GF-D8 (cell line): ENCODE measurements at places on chromosomes 1 and 21.

DNA sequence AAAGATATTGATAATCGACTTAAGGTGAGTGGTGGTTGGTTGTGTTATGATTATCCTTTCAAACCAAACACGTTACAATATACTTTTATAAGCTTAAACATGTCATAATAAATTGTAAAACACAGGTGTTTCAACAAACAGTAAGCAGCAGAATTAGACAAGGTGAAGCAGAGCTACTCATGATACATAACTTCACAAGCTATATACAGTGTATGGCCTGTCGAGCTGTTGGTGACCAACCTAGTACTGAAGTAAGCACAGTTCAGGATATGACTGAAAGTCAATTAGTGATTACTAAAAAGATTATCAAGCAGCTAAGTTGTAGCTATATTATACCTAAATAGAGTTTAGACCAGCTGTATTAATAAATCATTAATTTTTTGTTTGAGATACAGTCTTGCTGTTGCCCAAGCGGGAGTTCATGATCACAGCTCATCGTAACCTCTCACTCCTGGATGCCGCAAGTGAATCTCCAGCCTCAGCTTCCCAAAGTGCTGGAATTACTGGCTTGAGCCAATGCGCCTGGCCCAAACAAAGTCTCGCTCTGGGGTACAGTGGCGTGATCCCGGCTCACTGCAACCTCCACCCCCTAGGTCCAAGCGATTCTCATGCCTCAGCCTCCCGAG is 148.1 kb downstream of the EIF4G3 start:
- no peak for DNase-seq

DNA sequence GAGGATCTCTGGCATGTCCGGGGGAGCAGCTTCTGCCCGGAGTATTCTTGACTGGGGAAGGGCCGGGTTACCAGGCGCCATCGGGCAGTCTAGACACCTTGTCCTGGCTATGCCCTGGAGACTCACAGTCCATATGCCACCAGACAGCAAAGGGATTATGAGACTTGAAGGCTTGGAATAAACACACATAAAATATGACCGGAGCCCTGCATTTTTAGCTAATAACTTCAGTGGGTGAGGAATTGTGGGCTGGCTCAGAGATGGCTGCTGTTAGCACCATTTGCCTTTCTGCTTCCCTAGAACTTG is 15.5 kb downstream of the NTPCR start:
- DNase-seq = no peak

GRCh38 chr1:116762781-116763115 is 8.5 kb downstream of the CD2 start:
- DNase-seq = no peak

DNA sequence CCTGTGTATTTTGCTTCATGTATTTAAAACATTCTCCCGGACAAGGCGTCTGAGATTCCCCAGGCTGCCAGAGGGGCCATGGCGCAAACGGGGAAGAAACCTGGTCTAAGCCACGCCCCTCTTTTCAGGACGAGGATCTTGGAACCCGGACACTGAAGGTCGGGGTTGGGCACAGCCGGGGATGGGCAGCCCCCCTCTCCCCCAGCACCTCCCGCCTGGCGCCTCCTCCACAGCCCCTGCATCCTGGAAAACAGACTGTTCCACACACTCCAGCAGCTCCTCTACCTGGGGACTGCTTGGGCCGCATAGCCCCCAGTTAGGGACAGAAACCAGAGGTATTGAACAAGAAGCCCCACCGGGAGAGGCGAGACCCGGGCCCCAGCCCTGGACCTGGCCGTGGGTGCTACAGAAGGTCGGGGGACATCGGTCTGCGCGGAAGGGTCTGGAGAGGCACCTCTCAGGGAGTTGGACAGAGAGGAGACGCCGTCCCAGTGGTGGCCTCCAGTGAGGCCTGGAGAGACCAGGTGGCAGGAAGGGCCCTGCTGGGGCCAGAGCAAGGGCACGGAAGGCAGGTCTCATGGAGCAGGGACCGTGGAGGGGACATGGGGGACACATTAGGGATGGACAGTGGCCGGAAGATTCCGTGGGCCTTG is 5.4 kb downstream of the TP73 start:
- no peak for DNase-seq

DNA sequence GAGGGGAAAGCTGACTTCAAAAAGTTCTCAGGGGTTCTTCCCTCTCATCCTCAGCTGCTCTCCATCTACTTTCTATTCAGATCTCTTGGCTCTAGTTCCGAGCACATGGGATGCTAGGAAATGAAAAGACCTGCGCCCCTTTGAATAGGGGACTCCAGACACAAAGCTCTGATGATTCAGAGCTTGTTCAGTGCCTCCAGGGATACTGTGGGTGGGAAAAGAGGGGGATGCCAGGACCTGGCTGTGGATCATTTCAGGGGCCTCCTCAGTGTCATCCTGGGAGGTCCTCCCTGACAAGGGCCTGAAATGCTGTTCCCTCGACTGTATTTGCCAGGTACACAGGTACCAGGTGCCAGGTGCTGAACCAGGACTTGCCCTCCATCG is 943 bp upstream of the KIAA0040 start:
- DNase-seq = no peak

- no peak for DNase-seq
These were observed 177.7 kb upstream of the GORAB start for GRCh38 chr1:170354246-170354645.

DNA sequence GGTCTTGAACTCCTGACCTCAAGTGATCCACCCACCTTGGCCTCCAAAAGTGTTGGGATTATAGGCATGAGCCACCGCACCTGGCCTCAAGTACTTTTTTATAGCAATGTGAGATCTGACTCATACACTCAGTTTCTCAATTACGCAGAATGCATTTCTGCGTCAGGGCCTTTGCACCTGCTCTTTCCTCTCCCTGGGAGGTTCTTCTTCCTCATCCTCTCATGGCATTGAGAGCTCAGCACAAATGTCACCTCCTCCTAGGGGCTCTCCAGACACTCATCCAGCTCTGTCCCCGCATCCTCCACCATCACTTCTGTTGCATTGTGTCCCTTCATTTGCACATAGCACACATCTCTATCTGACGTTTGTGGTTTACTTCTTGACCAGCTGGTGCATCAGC is 418.8 kb downstream of the PTPRU start:
- DNase-seq = no peak

DNA sequence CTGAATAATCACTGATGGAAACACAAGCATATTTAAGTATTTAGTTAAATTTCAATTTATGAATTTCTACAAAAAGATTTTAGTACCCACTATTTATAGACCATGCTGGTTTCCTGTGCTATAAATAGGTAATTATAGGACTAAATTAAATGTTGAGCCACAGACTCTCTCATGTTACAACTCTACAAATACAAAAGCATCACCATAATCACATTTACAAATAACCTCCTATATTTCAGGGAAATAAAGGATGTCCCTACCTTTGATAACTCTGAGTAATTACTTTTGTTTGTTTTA is 32.6 kb upstream of the CCDC190 start:
- no peak for DNase-seq

DNA sequence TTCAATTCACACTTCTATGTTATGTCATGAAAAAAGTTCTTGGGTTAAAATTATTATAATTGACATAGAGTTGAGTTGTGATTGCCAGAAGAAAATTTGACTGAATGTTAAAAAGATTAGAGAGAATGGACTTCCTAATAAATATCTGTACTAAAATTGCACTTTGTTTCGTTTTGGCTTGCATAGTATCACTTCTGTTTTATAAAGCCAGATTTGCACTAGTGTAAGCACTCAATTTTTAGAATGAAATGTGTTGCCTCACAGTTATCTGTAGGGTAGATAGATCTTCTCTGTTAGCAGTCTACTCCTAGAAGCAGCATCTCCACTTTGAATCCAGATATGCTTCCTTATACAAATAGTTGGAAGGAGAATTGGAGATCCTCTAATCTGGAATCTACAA is 95.2 kb upstream of the MPC2 start:
- DNase-seq = no peak

DNA sequence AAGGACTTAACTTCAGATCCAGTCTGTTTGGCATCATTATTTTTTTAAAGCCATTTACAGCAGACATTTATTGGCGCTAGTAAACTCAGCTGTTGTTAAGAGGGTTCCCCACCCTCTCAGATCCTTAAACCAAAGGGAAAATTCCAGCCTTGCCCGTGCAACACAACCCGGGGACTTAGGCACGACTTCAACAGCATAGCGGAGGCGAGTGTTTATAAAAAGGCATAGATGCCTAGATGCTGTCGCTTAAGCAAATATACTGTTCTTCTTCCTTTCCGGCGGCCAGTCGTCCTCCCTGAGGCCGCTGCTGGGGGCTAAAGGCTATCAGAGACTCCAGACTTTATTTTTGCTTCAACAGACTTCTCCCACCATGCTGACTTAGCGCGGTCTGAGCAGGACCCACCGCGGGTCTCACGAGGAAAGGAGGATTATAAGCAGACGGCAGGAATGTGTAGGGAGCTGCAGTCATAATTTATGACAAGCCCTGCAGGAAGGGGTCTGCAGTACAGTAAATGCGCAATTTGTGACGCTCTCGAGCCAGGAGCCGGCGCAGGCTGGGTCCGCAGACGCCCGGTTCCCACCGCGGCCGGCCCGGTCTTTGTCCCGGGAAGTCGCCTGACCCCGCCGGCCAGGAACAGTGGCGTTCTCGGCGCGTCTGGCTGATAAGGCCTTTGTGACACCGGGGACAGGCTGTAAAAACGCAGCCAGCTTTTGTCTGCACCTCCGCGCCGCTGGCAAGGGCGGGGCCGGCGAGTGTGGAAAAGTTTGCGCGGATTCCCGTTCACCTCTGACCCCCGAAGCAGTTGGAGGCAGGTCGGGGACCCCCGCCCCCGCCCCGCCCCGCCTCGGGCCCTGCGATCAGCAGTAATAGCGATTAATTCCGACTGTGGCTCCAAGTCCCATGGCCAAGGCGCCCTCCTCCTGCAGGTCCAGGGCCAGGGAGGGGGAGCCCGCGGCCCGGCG is 61.2 kb upstream of the ARHGEF16 start:
- DNase-seq = no peak

GRCh38 chr1:156664046-156664766 is 13.0 kb downstream of the NES start:
- no peak for DNase-seq

GRCh38 chr1:237509748-237510147 is 381.0 kb downstream of the ZP4 start:
- no peak for DNase-seq

GRCh38 chr1:27979151-27979858 is 19.5 kb downstream of the XKR8 start:
- peak; percentile 82 for DNase-seq

DNA sequence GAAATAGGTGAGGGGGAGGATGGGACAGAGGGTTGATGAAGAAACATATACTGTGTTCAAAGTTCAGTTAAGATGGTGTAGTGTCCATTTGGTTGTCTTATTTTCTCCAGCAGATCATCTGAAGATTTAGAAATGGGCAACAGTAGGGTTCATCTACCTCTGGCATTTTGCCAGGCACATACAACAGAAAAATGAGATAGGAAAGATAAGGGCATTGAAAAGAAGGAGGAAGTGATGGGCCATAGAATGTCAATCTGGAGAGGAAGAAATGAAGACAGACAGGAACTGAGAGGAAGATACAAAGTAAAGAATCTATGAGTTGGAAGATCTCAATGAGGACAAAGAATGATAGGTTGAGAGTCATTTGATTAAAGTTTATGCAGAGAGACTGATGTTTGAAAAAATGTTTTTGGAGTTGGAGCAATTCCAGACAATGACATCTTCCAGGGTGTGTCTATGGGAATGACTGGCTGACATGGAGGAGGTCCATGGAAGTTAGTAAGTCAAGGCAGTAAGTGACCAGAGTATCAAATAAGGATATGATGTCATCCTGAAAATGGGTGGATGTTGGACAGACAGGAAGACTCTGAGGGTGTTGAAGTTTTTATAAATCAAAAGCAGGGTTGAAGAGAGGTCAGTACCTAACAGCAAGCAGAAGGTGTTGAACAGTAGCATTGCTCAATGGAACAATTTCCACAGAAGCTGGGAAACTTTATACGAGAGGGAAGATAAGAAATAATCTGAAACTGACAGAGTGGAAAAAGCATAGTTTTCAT is 18.7 kb upstream of the CD55 start:
- no peak for DNase-seq

DNA sequence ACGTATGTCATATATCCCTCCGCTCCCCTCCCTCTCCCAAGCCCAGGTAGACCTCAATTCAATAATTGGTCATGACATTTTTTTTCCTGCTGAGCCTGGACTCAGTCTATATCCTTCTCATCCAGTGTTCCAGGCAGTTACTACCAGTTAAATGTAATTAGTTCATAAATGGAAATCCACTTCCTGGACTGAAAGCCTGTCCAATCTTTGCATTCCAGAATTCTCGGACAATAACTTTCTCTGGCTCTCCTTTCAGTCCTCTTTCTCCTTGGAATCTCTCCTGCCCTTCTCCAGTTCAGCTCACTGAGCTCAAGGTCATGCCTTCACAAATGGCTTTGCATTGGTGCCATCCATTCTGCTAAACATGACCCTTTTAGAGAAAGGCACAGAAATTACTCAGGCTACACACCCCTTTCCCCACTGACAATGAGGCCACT is 34.8 kb downstream of the VWA5B1 start:
- DNase-seq = no peak

DNA sequence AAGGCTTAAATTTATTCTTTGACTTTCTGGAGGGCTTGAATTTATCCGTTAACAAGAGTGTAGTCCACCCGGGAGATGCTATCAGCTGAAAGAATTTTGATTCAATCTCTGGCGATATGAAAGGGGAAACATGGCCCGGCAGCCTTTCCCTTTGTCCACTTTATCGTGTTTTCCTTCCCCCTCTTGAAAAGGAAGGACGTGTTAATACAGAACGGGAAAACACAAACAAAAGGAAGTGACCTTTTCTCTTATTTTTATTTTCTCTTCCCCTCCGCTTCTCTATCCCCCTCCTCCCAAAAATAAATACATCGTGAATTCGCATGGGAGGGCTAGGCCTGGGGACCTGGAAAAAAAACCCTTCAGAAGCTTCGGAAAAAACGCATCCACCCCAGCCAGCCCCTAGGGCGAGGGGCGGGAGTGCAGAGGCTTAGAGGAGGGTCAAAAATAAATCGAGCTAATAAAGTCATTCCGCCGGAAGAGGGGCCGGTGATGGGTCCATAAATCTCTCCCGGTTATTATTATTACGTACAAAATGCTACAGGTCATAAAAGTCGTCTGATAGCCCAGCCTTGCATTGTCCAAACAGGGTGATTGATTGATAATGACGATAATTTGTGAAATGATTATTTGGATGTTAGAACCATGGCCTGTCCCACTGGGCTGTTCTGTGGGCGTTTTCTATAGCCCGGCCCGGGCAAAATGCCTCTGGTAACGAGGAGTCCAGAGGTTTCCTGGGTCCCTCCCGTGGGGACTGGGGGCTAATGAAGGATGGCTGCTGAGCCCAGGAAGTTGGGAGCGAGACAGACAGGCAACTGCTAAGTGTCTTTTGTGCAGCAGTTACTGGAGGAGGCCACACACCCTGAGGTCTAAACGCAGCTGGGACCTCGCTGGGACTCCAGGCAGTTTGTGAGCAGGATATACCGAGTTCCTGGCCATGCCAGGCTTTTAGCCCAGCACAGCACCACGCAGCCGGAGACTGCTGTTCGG is 179.4 kb downstream of the PRDM16 start:
- DNase-seq = no peak

- no peak for DNase-seq
These were observed 58.0 kb downstream of the B3GALT5 start for GRCh38 chr21:39670701-39671100.
